ENCODE measurements at places on chromosomes 11 and 22. TPM values are rescaled to one million over a fixed set of nuclear protein-coding genes. Genes with fewer than 3 reads are reported as not detected.

The CNTF gene
- polyA plus RNA-seq = 1.0 TPM

The LRRC55 gene
- polyA plus RNA-seq = 6.4 TPM

The SMIM35 gene
- 0.10 TPM for polyA plus RNA-seq

The CARD18 gene
- polyA plus RNA-seq = not detected

The PCF11 gene
- polyA plus RNA-seq = 81.6 TPM

The SULT4A1 gene
- 2.9 TPM for polyA plus RNA-seq

The SF1 gene
- polyA plus RNA-seq = 314 TPM

The RBM7 gene
- 60.1 TPM for polyA plus RNA-seq

The OR51B5 gene
- polyA plus RNA-seq = 0.14 TPM

The DBX1 gene
- not detected for polyA plus RNA-seq

The REXO2 gene
- polyA plus RNA-seq = 107 TPM

The CBLIF gene
- polyA plus RNA-seq = not detected

The ADM2 gene
- polyA plus RNA-seq = 5.9 TPM

The NRXN2 gene
- 12.1 TPM for polyA plus RNA-seq

The GRAP2 gene
- 1.3 TPM for polyA plus RNA-seq

The NOX4 gene
- 65.6 TPM for polyA plus RNA-seq

The STT3A gene
- 203 TPM for polyA plus RNA-seq

DNA sequence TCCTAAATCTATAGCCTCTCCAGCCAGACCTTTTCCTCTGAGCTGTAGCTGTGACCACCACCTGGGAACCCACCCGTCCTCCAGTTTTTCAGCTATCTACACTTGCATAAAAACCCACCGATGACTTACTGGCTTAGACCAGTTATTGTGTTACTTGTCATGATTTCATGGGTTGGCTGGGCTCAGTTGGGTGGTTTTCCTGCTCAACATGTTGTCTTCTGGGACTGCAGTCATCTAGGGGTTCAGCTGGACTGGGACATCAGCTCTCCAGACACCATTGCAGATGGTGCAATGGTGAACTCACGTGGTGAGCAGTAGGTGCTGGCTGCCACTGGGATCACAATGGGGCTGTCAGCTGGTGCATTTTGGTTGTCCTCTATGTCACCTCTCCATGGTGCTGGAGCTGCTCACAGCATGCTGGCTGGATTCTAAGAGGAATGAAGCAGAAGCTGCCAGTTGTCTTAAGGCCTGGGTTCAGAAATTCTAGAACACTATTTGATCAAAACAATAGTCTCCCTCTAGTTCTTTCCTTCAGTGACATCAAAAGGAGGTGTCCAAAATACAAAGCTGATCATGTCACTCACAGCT is 1.3 kb upstream of the SYT13 start:
- no peak for DNase-seq

GRCh38 chr22:45069925-45070324 is 60.1 kb upstream of the PHF21B start:
- no peak for DNase-seq

GRCh38 chr11:100303897-100304296 is 383.2 kb upstream of the ARHGAP42 start:
- no peak for DNase-seq

- no peak for DNase-seq
These were observed 1075.9 kb downstream of the BRD1 start for GRCh38 chr22:48751539-48752437.

GRCh38 chr22:36756746-36757655 is 18.9 kb downstream of the IFT27 start:
- no peak for DNase-seq

DNA sequence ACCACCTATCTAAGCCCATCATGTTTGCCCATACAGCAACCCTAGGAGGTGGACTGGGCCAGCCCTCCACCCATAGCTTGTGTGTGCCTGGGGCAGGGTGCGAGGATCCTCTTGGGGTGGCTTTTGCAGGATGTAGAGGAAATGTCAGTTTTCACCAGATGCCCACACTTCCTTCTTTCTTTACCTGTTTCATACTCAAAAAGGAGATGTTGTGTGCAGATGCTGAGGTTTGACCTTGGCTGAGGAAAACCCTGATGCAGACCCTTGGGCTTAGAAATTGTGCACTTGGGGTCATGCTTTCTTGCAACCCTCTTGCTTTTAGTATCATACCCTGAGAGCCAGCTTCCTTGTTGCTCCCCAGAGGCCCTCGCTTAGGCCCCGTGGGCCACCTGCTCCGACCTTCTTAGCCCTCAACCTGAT is 2.2 kb downstream of the HTR3A start:
- DNase-seq = no peak

- no peak for DNase-seq
These were observed 4.3 kb upstream of the TEAD1 start for GRCh38 chr11:12669930-12670329.

DNA sequence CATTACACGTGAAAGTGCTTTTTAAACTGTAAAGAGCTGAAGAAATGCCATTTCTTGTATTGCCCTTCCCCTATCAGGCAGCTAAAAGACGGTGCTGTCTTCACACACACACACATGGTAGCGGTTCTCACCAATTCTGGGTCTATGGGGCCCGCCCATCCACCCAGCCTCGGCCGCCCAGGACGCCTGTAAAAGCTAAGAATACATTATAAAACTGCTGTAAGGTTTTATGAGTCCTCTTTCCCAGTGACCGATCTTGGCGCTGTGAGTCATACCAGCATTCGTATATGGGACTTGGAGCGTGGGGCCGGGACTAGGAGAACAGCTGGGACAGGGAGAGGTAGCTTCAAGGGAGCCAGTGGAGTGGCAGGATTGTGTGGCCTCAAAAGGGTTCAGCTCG is 149.7 kb upstream of the CADM1 start:
- no peak for DNase-seq

- DNase-seq = no peak
These were observed 31.6 kb upstream of the CARS1 start for GRCh38 chr11:3088806-3089205.

DNA sequence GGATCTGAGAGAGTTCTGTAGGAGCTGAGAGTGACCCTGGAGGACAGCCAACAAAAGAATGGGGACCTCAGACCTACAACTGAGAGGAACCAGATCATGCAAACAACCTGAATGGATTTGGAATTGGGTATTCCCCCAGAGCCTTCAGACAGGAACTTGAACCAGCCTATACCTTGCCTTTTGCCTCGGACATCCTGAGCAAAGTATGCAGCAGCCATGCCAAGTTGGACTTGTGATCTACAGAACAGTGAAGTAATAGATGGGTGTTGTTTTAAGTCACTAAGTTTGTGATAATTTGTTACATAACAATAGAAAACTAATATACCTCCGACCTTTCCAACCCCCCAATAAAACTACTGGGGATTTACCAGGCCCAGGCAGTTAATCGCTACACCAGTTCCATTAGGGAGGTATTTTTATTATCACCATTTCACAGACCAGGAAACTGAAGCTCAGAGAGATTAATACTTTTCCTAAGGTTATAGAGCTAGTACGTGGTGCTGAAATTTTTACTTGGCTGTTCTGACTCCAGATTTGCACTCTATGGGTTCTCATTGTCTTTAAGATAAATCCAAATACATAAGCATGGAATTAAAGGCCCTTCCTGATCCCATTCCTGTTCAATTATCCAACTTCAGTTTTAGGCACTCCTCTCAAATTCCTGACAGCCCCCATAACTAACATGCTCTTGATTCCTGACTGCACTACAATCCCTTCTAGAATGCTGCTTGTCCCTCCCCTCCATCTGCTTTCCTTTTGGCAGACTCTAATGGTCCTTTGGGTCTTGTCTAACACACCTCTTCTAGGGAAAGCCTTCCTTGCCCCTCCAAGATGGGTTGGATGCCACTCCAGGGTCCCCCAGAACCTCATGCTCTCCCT is 1.7 kb upstream of the RASSF10 start:
- no peak for DNase-seq

DNA sequence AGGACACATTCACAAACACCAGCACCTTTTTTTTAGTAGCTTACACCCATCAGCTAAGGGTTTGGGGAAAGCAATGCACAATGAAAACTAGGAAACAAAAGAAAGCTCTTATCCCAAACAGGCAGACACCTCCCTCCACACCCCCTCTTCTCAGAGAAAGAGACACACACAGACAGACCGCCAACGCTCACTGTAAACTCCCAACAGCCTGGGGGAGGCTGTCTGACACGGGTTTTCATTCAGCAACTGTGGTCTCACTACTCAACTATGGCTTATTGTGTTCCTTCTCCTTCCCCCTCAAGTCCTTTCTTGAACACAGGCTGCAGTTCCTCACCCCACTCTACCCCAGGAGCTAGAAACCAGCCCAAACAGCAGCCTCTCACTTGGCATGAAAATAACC is 123.4 kb downstream of the C11orf58 start:
- no peak for DNase-seq

GRCh38 chr11:108497317-108498045 is 703 bp downstream of the POGLUT3 start:
- peak; percentile 85 for DNase-seq

GRCh38 chr11:61004180-61004611 is 32.7 kb downstream of the CD6 start:
- DNase-seq = no peak

DNA sequence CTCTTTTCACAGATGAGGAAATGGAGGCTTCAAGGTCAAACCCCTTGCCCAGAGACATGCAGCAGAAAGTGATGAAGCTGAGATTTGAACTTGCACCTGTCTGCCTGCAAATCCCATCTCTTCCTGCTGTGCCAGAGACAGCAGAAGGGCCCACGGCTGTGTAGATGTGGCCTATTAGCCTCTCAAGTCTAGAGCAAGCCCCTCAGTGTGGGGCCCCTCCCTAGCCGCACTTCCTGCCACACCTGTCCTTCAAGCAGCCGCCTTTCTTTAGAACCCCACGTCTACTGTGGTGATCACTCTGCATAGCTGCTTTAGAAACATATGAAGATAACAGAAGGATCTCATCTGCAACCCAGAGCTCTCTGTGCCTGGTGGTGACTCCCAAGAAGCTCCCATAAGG is 41.2 kb upstream of the JAM3 start:
- DNase-seq = no peak

- no peak for DNase-seq
These were observed 1.2 kb downstream of the SCN4B start for GRCh38 chr11:118151431-118151830.

- no peak for DNase-seq
These were observed 544.6 kb downstream of the CNTN5 start for GRCh38 chr11:99565333-99565732.

GRCh38 chr11:76803023-76803422 is 19.9 kb downstream of the TSKU start:
- no peak for DNase-seq

- no peak for DNase-seq
These were observed 136.1 kb downstream of the TENM4 start for GRCh38 chr11:79304599-79305212.

- no peak for DNase-seq
These were observed 126.7 kb downstream of the OSBP2 start for GRCh38 chr22:30821381-30821780.

DNA sequence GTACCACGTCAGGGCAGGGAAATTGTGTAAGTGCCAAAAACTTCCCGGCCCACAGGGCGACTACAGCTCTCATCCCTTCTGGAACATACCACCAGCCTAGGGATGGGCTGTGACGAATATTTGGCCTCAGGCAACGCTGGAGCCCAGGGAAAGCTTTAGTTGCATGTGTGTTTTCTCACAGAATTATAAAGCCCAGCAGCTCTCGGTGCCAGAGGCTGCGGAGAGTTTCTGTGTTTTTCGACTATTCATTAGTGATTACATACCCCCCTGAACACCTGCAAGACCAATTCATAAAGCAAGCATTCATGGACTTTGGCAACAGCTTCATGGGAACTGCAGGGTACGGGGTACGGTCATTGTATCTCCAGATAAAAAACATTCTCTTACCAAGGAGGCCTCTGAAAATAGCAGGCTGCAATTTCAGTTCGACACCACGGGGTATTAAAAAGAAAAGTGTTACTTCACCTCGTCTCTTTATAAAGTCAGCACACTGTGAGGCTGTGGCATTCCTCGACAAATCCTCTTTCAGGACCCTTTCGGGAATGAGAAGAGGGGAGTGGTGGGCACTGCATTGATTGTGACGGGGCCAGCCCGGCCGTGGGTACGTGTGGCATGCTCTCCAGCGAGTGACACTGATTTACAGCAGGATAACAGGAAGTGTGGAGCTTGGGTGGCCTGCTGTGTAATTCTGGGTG is 243.6 kb upstream of the SORL1-AS1 start:
- no peak for DNase-seq

- DNase-seq = no peak
These were observed 5.6 kb downstream of the TPBGL start for GRCh38 chr11:75246006-75246670.

GRCh38 chr11:64052938-64053622 is 17.3 kb downstream of the FLRT1 start:
- no peak for DNase-seq

- no peak for DNase-seq
These were observed 75.3 kb downstream of the ARFGAP2 start for GRCh38 chr11:47101406-47101805.

GRCh38 chr22:30893434-30894370 is 74.9 kb downstream of the MORC2 start:
- DNase-seq = no peak

DNA sequence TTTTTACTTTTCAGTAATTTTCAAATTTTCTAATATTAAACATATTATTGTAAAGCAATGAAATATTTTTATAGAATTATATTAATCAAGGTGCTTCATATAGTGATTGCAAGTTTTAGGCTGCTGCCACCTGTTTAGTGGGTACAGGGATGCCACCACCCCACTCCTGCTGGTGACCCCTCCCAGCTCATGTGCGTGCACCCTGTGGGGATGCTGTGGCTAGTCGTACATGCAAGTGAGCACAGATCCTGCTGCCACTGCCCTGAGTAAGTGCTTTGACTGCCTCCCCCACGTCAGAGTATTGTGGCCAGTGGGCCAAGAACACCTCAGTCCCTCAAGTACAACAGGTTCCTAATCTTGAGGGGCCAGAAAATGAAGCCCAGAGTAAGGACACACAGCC is 320.1 kb upstream of the DDI1 start:
- DNase-seq = no peak

- no peak for DNase-seq
These were observed 9.6 kb upstream of the IFITM3 start for GRCh38 chr11:330307-330693.

DNA sequence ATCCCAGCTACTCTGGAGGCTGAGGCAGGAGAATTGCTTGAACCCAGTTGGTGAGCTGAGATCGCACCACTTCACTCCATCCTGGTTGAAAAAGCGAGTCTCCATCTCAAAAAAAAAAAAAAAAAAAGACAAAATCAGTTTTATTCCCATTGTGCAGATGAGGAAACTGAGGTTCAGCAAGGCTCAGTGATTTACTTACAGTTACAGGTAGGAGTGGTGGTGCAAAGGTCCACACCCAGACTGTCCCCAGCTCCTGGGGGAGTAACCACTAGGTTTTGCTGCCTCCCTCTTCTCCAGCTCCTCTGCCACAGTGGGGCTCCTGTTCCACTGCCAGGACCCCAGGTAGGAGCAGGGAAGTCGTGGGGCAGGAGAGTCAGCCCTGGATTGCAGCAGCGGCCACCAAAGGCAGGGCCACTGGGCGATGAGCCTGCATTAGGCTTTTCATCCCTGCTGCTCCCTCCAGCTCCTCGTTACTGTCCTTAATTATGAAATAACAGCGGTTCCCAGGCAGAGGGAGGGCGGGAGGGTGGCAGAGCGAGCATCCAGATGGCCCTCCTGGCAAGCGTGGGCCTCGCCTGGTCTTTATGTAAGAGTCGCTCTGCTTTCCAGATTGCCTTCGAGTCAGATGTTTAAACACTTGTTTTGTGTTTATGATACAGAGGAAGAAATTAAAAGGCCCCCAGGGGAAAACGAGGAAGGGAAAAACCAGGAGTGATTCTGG is 15.5 kb upstream of the RASD2 start:
- DNase-seq = no peak

All from right renal cortex interstitium (tissue), 3 donors.